ENCODE measurements at places on chromosomes 7 and 10.

GRCh38 chr10:19828278-19829049 is 12.2 kb downstream of the PLXDC2 start:
- no peak for DNase-seq

DNA sequence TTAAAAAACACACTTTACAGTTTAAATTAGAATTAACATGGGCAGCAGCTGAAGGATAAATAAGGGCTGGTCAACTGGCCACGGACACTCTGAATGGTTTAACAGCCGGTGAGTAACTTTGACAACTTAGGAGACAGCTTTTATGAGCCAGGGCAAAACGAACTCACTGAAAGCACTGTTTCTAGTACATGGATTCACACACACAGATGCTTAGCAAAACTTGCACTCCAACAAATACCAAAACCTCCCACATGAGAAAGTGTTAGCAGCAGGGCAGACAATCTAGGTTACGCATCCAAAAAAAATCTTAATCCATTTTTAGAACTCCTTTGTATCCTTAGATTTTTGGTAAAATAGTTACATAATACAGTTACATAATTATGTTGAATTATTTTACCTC is 486.4 kb downstream of the PHTF2 start:
- DNase-seq, result no peak

DNA sequence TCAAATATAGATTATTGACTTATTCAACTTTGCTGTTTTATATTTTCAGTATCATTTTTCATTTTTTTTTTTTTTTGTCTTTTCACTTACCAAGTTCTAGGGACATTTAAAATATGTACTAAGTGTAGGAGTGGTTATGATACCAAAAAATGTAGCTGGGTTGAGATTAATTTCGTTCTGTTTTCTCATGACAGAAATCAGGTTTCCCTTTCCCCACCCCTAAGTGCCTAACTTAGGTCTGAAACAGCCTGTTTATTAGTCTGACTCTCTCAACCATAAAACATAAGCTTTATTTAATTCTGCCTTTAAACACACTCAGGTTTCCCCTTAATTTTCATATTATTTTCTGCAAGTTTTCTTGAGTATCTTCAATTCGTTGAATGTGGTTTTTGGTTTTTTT is 22.1 kb downstream of the TMEM106B start:
- DNase-seq, result no peak

- no peak for DNase-seq
Measured at GRCh38 chr10:3835770-3836169, 50.8 kb upstream of the KLF6 start.

GRCh38 chr7:16463520-16463919 is 2.0 kb downstream of the SOSTDC1 start:
- DNase-seq, result no peak

DNA sequence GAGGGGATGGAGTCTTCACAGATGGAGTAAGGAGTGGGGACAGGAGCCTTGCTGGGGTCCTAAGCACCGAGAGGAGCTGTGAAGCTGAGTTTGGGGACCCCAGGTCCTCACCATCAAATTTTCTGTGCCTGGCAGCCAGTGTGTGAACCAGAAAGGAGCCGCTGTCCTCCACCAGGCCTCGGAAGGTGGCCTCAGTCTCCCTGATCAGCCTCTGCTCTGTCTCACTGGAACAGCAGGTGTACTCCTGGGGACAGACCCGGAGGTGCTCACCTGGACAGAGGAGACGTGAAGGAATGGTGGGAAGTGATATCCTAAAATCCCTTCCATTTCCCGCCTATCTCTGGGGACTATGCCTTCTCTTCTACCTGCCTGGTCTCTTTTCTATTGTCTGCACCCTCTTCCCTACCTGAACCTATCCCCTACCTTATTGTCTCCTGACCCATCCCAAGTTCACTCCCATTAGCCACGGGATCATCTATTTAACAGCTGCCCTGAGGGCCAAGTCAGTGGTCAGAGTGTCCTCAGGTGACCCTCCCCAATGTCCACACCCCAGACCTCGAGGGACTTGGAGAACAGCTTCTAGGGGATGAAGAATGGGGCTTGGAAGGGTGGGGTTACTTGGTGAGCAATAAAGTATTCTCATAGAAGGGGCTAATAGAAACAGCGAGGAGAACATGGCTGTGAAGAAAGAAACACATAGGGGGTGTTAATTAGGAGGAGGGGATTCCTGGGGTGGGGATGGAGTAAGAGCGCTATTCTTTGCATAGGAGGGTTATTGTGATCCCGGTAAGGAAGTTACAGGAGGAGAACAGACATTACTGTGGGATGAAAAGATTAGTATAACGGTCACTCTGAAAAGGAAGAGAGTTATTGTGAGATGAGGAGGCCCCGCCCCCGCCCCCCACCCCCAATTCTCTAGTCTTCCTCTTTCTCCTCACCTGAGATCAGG is 811 bp downstream of the GPC2 start:
- DNase-seq, result no peak

DNA sequence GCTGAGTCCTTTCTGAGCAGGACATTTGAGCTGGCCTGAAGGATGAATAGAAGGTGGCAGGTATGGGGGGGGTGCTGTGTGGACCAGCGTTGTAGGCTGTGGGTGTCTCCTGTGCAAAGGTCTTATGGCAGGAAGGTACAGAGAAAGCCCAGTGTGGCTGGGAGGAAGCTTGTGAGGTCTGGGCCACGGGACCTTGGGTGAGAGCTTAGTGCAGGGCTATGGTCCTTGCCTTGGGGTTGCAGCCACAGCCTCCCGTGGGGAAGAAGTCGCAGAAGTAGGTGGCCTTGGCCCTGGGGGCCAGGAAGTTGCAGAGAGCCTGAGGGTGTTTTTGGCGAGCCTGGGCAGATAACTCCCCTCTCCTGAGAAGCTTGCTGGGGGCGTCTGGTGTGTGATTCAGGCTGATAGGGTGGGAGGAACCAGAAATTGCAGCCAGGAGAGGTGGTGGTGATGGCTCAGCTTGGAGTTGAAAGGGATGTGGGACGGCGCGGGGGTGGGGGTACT is 172.0 kb upstream of the TNRC18 start:
- DNase-seq, result no peak

DNA sequence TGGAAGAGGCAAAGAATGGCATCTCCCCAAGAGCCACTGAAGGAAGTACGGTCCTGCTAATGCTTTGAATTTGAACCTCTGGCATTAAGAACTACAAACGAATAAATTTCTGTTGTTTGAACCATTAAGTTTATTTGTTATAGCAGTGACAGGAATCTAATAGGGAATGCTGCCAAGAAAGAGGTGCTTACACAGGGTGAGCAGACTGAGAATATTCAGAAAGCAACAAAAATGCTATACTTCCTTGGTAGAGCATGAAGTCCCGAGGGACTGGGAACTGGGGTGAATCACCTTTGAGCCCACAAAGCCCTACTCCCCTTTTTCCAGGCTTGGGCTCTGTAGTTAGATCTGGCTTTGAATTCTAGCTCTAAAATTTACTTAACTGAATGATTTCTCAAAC is 45.0 kb downstream of the PANK1 start:
- DNase-seq, result no peak

DNA sequence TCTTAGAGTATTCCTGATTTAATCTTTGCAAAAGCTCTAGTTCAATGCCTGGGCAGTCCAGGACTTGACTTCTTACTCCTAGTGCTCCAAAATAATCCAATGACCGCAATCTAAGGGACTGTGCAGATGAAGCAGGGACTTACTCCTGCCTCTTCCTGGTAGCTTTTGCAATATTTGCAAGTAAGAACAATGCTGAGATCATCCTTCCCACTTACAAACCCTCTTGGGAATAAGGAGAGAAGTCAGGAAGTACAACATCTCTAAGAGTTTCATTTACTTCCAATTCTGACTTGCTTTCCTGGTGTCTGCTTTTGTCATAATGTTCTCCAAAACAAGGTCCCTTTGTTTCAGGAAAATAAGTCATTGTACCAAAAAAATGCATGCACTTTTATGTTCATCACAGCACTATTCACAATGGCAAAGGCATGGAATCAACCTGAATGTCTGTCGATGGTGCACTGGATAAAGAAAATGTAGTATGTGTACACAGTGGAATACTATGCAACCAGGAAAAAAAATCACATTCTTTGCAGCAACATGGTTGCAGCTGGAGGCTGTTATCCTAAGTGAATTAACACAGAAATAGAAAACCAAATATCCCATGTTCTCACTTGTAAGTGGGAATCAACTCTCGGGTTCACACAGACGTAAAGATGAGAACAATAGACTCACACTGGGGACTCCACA is 7.1 kb upstream of the KCNMA1 start:
- no peak for DNase-seq

DNA sequence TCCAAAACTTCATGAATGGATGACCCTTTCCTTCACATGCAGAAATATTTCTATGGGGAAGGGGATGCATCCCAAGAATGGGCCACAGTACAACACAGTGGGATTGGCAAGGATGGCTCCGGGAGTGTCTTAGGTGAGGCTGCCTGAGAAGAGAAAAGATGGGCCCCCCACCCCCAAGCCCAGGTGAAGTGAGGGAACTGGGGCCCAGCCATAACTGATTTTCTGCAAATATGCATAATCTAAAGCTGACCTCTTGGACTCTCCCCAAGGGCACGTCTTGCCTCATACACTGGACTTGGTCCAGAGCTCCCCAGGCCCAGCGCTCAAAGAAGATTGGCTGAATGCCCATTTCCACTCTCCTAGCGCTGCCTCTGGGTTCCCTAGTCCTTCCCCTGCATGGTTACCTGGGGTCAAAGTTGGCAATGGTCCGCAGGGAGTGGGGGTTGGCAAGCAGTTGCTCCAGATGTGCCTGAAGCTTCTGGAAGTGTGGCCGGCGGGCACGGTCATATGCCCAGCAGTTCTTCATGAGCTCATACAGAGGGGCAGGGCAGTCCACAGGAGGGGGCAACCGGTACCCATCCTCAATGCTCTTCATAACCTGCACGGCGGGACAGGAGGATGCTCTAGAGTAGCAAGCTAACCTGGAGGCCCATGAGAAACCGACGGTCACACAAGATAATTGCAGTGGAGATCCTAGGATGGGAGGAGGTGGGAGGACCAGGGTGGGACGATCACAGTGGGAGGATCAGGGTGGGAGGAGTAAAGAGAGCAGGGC is 12.3 kb downstream of the ZYX start:
- DNase-seq, result no peak

DNA sequence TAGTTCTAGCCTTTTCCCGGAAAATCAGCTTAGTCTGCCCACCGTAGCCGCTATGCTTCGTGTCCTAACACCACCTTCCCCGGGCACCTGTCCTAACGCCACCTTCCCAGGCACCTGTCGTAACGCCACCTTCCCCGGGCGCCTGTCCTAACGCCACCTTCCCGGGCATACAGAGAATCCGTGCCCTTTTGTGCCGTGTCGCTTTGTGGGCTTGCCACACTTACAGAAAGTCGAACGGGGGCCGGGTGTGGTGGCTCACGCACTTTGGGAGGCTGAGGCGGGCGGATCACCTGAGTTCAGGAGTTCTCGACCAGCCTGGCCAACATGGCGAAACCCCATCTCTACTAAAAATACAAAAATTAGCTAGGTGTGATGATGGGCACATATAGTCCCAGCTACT is 73.6 kb upstream of the DNAJB6 start:
- DNase-seq, result no peak

DNA sequence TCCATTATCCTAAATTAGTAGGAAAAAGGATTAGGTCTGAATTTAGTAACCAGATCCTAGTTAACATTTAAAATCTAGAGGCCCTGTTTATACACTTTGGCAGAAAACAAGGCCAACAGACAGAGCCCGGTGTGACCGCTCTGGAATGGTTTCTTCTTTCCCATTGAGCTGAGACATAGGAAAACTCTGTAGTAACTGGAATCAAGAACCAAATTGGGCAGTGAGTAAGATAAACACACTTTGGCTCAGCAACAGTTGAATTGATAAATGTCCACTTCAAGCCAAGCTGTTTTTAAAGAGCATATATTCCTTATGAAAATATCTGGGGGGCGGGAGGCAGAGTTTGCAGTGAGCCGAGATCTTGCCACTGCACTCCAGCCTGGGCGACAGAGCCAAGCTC is 343.7 kb upstream of the SEMA3A start:
- DNase-seq, result no peak

DNA sequence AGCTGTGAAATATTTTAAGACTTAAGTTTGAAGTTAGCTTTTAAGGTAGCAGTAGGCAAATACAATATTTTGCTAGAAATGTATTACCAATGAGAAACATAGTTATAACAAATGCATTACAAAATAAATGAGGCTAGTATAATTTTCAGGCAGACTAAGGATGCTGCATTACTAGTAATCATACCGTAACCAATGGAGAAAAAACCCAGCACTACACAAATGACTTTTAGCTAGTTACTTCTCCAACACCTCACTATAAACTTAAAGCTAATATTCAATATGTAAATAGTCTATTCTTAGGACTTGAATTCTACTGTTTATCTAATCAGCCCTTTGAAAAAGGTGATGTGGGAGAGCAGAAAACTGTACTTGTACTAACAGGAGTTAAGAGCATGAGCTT is 285.3 kb upstream of the KLF14 start:
- DNase-seq, result no peak

DNA sequence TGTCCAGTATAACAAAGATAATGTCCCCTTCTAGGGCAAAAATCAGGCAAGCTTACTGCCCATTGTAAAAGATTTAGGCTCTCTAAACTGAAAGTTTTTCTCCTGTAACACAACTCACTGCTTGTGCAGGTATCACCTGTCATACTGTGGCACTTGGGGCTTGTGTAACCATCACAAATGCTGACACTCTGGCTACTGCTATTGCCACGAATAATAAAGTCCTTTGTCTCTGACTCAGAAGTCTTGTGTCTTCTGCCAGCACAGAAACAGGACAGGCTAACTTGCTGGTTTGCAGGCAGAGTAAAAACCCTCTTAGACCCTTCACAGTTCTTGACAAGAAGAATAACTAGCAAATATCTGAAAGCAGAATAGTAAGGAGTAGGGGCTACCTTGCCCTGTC is 273.9 kb downstream of the RPS24 start:
- no peak for DNase-seq

DNA sequence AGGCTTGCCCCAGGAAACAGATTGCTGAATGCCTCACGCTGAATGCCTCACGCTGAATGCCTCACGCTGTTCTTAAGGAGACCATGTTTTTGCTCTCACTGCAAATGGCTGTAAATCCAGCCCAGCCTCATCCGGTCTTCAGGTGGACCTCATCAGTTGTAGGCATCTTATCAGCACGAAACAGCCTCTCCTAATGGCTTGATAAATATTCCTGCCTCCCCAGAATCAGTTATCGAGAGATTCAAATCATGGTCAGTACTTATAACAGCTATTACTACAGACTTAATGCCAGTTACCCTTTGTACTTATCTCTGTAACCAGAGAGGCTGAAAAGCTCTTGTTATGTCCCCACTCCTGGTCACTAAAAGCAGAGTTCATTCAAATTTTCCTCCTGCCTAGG is 290.6 kb downstream of the FZD1 start:
- DNase-seq, result no peak

- no peak for DNase-seq
Measured at GRCh38 chr10:130884456-130884855, 427.1 kb downstream of the TCERG1L start.

- no peak for DNase-seq
Measured at GRCh38 chr7:135770139-135770710, 21.6 kb upstream of the FAM180A start.

All from DMS79 (cell line).